Left cardiac atrium (tissue), 4 donors: ENCODE measurements at places on chromosomes 2 and 18. TPM values are rescaled to one million over a fixed set of nuclear protein-coding genes. Genes with fewer than 3 reads are reported as not detected.

DNA sequence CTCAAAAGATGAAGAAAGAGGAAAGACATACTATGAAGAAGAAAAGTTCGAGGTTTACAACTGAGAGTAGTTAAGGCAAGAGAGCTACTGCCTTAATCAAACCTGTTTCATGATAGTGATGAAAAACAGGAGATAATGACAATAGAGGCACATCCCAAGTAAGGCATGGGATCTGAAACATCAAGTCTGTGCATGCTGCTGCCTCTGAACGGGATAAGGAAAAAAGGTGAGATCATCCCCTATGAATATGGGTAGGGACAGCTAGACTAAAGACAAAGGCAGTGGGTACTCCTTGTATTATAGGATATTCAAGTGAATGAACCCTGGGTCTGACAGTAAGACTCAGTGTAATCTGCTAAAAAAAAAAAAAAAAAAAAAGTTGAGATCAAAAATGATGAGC is 3.0 kb downstream of the EXOC6B start:
- no peak for DNase-seq

DNA sequence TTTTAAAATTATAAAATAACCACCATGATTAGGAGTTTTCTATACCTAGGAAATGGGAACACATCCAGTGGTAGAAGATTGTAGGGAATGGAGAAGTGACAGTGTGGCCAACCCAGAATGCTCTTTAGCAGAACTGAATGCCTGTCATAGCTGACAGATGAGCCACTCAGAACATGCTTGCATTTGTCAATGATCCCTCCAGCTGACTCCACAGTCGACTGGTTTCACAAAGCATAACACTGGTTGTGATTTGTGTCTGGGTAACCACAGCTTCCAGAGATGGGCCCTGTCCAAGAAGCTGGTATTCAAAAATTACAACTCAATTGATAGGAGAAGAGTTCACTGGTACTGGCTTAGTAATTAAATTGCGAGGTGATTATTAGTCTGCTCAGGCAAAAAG is 9.0 kb upstream of the CTIF start:
- no peak for DNase-seq

GRCh38 chr2:175620106-175620505 is 382.0 kb downstream of the LNPK start:
- DNase-seq: no peak

DNA sequence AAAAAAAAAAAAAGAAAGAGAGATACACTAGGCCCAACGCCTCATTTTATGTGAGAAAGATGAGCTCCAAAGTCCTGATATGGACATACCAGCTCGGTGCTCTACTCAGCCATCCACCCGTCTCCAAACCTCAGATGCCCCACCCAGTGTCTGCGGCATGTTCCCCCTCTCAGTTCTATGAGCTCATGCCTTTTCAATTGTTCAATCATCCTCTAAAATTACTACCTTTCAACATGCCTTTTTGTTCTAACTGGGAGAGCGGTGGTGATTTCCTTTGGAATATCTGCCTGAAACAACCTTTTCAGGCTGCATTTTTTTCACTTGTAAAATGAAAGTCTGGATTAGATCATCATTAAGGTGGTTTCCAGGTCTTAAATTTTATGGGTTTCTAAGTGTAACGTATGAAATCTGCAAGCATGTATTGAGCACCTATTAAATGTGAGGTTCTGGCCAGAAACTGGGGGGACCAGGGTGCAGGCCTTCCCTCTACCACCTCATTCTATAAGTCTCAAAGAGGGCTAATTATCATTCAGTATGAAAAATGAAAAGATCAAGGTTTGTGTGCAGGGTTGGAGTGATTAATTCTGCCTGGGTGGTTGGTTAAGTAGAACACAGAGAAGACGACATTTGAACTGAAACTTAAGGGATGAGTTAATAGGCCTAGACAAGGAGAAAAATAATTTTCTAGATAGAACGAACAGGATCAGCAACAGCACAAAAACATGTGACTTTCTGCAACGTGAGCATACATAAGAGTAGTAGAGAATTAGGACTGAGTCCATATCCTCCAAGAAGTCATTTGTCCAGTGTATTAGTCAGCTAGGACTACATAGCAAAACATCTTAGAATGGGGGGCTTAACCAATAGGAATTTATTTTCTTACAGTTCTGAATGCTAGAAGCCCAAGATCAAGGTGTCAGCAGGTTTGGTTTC is 87.4 kb upstream of the GLS start:
- no peak for DNase-seq

DNA sequence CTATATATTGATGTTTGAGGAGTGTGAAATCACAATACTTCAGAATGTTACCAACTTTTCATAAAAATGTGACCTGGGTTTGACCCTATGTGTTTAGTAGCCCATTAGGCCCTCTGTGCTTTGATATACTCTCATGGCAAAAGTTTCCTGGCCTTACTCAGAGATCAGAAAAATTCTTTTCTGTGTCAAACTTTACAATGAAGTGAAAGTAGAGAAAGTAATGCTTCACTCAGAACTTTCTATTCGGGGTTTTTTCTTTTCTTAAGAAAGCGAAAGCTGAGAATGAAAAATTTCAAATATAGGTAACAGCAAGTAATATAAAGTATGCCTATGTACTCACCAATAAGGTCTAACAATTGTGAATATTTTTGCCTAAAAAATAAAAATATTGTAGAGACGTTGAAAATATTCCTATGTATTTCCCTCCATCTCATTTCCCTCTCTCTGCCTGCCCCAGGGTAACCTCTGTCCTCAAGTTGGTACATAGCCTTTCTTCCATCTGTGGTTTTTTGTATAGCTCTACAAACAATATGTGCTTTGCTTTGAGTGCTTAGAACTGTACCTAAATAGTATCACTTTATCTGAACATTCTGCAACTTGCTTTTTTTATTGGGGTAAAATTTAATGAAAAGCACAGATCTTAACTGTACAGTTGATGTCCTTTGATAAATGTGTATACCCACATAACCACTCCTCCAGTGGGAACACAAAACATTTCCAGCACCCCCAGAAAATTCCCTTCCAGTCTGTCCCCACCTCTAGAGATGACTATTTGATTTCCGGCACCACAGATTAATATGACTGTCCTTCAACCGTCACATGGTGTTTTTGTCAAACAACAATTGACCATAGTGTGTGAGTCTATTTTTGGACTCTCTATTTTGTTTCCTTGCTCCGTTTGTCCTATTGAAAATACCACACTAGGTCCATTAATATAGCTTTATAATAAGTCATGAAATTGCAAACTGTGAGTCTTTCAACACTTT is 10.3 kb upstream of the ACKR3 start:
- no peak for DNase-seq

DNA sequence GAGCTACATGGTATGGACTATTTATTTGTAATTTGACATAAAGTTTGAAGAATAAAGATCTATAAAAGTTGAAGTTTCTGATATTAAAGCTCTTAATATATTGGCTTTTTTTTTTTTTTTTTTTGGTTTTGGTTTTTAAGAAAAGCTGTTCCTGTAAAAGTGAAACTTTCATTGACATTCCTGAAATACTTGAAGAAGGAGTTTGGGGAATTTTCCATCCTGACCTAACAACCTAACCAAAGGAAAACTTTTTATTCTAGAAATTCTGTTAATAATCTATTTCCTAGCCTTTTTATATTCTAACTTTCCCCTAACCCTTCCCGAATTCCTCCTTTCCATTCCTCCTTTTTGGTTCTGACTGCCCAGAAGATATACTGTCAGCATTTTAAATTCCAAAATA is 83.7 kb downstream of the ACSL3 start:
- no peak for DNase-seq

- DNase-seq: no peak
Measured at GRCh38 chr2:128109243-128109642, 18.2 kb downstream of the UGGT1 start.

- DNase-seq: no peak
Measured at GRCh38 chr2:118987886-118988285, 45.9 kb downstream of the MARCO start.

- no peak for DNase-seq
Measured at GRCh38 chr2:17232776-17233556, 285.3 kb downstream of the RAD51AP2 start.

DNA sequence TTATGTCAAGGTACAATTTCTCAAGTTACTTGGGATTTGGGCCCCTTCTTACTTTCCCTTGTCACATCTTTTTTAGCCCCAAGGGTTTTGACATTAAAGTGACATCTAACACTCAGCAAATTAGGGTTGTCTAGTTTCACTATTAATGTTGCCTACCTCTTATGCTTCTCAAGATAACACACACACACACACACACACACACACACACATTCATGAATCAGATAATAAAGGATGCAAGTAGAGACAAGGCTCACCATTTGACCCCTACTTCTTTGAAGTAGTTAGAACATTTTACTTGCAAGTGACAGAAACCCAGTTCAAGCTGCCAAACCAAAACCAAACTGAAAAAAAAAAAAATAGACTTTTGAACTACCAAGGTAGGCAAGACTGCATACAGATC is 138.8 kb downstream of the TRIB2 start:
- DNase-seq: no peak

GRCh38 chr2:173205375-173205774 is 129.7 kb downstream of the MAP3K20 start:
- peak; percentile 80 for DNase-seq

DNA sequence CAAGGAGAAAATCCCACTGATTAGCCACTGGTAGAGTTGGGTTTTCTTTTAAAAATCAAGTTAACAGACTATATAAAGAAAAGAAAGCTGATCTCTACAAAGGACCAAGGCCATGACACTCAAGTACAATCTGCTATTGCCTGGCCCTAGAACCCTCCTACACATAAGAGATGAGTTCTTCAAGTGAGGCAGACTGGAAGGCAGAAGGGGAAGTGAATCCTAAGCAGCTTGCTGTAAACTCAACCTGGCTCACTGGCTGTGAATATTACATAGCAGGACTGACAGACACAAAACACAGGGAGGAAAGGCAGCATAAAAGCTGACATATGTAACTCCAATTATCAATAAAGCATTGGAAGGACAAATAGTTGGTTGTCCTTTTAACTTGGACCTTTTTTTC is 65.4 kb downstream of the TRIP12 start:
- DNase-seq: no peak

- DNase-seq: no peak
Measured at GRCh38 chr2:58204195-58204959, 36.7 kb downstream of the FANCL start.

GRCh38 chr2:213021971-213022899 is 129.2 kb downstream of the IKZF2 start:
- DNase-seq: no peak

- DNase-seq: no peak
Measured at GRCh38 chr2:240278661-240279060, 138.2 kb upstream of the OTOS start.

DNA sequence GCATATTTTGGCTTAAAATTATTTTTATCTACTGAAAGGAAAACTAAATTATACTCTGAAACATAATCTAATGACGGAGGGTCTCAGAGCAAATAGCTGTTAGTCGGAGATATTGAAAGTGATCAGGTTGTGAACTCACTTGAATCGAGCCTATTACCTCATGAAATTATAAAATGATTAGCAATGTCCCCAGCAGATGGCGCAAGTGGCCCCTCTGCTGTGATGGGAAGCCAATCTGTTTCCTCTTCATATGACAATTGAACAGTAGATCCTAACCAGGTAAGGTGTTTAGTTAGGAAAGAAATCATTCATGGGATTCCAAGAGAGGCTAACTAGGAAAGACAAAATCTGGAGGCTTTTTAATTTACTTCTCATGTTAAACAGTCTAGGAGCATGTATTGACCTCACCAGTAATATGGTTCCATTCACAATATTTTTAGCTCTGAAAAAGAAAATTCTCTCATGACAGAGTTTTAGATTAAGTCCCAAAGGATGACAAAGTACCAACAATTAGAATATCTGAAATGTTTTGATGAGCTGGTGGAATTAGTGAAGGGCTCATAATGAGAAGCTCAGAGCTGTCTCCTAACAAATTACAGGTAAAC is 29.9 kb upstream of the MPPE1 start:
- DNase-seq: peak; percentile 76

DNA sequence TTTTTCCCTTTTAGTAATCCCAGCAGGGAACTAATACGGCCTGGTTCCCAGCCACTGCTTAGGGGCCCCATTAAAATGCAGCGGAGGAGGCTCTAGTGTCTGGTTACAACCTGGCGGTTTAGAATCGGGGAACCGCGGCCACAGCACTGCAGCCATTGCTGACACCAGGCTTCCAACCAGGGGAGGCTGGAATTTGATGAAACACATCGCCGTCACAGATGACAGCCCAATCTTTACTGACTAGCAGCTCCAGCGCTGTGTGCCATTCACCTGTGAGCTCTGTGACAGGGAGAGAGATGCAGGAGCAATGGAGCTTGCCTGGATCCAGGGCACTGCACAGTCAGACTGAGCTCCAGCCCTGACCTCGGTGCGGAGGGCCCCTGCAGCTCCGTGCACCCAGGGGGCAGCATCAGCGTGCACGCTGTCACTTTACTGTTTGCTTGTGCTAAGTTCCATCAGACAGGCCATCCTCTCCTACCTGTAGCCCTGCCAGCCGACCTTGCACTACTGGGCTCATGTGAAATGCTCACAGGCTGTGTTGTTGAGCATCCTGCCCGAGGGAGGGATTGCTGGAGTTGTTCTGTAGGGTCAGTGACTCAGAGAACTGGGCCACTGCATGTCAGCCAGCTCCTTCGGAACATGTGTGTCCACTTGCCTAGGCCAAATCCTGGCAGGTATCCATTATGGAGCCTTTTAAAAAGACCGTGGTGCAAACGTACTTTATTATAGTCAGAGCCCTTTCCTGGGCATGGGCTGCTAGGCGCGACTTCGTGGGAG is 203.5 kb downstream of the SEPTIN10 start:
- peak; percentile 40 for DNase-seq

- DNase-seq: no peak
Measured at GRCh38 chr2:241010531-241011295, 12.3 kb downstream of the SNED1 start.

- no peak for DNase-seq
Measured at GRCh38 chr2:48754874-48755273, 650 bp downstream of the LHCGR start.

DNA sequence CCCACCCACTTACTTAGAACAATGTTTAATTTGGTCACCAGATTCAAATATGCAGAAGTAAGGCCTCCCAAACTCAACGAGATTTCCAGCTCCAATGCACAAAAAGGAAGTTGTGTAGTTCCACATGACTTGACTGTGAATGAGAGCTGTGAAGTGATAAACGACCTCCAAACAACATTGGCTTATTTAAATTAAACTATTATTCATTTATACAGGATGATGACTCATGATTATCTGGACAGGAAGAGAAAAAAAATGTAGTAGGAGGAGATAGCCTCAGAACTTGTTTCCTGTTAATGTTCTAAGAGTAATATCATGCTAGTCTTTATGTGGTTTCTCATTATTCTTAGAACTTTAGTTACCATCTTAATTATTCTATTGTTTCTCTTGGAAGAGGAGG is 237.3 kb downstream of the C1D start:
- no peak for DNase-seq

GRCh38 chr18:68429111-68429510 is 285.8 kb downstream of the TMX3 start:
- no peak for DNase-seq

GRCh38 chr2:239644011-239644410 is 243.2 kb upstream of the HDAC4 start:
- DNase-seq: no peak

GRCh38 chr2:206000776-206001175 is 85.2 kb downstream of the INO80D start:
- DNase-seq: no peak

- DNase-seq: no peak
Measured at GRCh38 chr18:57835904-57836303, 32.8 kb upstream of the ATP8B1 start.

The ACP1 gene
- total RNA-seq: 61.7 TPM

The VAMP8 gene
- total RNA-seq: 54.8 TPM

The ANKRD30BL gene
- total RNA-seq: not detected

The RAB31 gene
- total RNA-seq: 21.2 TPM

The C2orf80 gene
- not detected for total RNA-seq

The ARHGAP28 gene
- total RNA-seq: 3.5 TPM

The TDRD15 gene
- not detected for total RNA-seq
